ENCODE measurements at places on chromosomes 1 and 21.

DNA sequence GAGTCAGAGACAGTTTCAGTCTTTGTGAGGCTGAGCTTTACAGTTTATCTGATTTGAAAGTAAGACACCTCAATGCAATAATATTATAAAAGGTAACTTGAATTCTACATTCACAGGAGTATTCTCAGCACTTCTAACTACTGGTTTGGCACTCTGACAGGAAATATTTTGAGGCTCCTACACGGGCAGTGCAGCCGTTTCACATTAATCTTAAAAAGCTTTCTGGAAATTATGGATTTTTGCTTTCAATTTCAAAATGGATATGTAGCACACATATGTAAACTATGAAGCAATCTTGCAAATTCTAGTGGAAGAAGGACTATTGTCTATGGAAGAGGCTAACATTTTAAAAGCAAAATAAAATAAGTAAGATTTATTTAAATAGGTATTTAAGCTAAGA is 262.9 kb upstream of the SNX7 start:
- DNase-seq: no peak

DNA sequence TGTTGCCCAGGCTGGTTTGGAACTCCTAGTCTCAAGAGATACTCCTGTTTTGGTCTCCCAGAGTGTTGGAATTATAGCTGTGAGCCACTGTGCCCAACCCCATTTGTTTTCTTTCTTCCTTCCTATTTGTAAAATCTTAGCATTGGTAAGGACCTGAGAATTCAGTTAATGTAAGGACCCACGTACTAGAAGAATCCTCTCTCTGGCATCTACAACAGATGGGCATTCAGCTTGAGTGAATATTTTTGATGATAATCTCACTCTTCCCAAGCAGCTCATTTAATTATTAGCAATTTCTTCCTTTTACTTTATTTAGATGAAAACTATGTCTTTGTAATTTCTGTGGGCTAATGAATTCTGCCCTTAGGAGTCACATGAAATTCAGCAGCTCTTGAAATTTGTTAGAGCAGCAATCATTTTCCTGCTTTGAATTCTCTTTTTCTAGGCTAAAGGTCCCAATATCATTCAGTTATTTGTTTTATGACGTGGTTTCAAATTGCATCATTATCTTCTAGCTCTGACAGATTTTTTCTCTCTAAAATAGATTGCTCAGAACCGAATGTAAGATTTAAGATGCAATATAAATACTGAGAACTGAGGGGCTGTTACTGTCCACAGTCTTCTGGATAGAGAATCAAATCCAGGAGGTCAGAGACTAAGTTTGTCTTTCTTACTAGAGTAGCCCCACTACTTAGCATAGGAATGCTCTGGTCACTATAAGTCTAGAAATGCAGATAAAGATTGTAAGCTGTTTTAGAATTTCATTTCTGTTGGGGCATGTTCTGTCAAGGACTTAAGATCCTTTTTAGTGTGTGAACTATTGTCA is 59.4 kb downstream of the EPB41 start:
- DNase-seq: no peak

DNA sequence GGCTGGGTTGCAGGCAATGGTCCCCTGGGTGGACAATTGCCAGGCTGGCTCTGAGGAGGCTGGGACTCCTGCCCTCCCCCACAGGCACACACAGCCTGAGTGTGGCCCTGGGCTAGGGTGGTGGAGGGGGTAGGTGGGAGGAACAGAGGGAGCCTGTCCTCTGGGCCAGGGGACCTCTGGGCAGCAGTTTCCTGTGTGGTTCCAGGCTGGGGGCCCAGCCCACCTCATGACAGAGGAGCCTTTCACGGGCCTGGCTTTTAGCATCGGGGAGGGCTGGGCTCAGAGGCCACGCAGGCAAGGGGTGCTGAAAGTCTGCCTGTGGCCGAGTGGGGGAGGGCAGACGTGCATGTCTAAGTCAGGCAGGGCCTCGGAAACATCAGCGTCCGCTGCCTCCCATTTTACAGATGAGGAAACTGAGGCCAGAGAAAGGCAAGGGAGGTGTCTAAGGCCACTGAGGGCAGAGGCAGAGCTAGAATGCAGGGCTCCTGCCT is 7.0 kb downstream of the EXTL1 start:
- DNase-seq: no peak

DNA sequence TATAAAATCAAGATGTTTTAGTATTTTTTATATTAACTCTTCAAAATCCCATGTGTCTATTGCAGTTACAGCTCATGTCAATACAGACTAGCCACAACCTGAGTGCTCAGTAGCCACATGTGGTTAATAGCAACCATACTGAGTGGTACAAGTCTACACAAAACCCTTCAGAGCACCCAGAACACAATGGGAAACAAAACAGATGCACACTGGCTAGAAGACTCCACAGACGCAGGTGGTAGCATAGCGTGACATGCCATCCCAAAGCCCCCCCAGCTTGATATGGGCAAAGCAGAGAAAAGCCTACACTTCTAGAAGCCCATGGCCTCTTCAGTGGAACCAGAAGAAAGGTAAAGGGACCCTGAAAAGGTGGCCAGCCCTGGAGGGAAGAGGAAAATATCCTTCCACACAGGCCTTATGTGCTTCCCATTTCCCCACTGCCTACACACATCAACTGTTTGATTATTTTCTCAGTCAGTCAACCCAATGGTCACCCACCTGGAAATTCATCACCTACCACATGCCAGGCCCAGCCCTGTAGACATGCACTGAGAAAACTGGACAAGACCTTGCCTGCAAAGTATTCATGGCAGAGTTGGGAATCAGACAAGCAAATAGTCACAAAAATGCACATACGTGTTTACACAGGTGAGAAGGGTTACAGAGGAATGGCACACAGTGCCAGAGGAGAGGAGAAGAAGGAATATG is 175.0 kb downstream of the VAV3 start:
- no peak for DNase-seq

Data from NCI-H146 (cell line).